Brain pericyte (primary cell): ENCODE measurements at places on chromosomes 4 and X.

DNA sequence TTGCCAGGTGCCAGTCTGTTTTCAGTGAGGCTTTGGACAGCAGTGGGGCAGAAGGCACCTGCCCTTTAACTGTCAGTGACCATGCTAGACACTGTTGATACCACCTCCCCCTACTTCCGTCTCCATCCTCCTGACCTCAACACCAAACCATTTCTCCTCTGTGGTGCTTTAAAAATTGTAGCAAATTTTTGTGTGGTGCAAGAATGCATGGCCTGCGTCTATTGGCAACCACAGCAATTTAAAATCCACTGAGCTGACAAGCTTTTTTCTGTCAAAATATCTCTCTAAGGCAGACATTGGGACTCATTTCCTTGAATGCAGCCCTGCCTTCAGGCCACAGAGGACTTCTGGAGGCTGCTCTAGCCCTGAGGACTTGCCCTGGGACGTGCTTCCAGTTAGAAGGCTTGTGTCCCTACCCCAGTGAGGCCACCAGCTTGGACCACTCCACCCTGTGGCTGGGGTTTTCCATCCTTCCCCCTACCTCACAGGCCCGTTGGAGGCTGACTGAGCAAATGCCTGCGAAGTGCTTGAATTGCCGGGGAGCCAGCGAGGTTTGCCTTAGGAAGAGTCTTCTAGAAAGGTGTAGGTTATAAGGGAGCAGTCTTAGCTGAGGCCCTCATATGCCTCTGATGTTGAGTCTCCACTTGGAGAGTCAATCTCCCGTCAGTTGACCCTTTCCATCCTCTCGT lies 6.9 kb downstream of the PRRG3 start:
- DNase-seq, result no peak

DNA sequence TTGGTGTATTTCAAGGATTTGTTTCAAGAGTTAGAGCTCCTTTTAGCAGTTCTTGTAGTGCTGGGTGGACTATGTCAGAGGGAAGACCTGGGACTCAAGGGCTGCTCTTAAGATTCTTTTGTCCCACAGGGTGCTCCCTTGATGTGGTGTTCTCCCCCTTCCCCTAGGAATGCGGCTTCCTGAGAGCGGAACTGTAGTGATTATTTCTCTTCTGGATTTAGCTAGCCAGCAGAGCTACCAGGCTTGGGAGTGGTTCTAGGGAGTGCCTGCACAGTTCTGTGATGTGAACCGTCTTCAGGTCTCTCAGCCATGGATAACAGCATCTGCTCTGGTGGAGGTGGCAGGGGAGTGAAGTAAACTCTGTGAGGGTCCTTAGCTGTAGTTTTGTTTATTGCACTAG lies 336.8 kb downstream of the FSTL5 start:
- DNase-seq, result no peak

GRCh38 chrX:54042609-54043021 lies 1.7 kb downstream of the PHF8 start:
- DNase-seq, result no peak

DNA sequence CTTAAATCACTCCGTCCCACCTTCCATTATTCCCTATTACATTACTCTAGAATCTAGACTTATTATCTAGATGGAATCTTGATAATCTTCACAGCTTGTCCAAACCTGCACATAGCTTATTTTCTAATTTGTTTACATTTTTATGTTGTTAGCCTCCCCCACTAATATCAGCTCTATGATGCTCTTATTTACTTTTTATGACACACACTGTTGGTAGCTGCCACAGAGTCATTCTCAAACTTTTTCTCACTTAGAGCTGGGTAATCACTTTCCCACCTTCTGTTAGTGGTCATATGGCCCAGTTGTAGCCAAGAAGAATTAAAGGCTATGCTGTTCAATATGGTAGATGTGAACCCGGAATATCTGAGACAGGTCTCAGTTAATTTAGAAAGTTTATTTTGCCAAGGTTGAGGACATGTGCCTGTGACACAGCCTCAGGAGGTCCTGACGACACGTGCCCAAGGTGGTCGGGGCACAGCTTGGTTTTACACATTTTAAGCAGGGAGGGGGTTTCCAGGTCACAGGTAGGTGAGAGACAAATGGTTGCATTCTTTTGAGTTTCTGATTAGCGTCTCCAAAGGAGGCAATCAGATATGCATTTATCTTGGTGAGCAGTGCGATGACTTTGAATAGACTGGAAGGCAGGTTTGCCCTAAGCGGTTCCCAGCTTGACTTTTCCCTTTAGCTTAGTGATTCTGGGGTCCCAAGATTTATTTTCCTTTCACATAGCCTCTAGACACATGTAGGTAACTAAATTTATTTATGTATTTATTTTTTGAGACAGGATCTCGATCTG lies 7.0 kb upstream of the ADGRA3 start:
- no peak for DNase-seq

DNA sequence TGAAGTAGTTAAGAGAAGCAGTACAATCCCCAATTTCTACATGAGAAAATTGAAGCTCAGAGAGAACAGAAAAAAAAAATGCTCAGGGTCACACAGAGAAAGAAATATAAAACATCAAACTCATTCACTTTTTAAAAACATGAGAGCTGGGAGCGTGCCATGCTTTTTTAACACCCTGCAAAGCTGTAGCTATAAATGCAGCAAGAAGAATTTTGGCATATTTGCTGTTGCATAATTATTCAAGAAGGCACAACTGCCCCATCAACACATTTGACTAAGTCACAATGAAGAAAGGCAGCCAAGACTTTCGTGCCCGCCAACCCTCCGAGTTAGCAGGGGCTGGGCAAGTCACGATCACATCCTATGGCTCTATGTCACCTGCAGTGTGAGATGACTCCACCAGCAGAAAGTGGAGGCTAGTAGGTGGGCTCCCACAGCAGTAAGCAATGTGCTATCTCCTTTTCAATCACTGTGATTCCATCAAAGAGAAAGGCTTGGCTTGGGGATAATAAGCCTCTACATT lies 214.8 kb downstream of the DHX15 start:
- no peak for DNase-seq

GRCh38 chr4:19971829-19972228 lies 279.9 kb upstream of the SLIT2 start:
- no peak for DNase-seq

DNA sequence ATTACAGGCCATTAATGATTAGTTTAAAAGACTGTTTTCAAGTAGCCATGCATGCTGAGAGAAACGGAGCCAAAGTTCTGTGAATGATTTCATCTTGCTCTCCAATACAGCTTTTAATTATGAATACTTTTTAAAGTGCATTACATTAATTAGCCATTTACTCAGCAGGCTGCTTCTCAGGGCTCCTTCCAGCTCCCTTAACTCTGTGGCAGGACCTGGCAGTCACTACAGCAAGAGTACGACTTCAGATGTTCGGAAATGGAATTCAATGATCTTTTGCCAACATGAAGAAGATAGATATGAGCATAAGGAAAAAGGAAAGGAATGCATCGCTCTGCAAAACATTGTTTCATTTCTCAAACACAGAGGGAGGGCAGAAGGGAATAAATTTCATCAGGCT lies 987.2 kb downstream of the PDHA2 start:
- no peak for DNase-seq

DNA sequence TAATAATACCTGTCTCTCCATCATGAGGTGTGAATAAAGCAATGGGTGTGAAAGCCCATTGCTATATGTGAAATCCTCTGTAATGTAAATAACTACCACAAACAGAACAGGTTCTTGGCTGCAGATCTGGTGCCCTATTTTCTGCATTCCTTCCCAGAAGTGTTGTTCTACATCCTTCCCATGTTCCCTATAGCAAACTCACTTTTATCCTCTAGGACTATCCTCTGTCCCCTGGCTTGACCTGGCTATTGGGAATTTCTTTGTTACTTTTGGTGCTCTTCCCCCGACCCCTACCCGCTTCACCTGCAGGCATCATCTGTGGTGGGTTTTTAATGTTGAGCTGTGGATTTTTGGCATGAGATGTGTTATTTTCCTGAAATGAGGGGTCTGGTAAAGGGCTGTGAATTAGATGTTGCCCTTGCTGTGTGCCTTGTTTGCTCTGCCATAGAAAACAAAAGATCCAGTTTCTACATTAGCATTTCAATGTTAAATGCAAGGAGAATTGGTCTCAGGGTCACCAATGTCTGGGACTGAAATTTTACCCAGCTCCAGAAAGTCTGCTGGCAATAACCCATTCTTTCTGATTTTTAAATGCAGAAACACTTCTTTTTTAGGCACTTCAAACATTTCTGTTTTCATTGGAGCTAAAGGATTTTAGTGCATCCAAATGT lies 13.6 kb upstream of the FREM3 start:
- DNase-seq, result no peak

GRCh38 chr4:67614186-67614585 lies 55.7 kb downstream of the STAP1 start:
- DNase-seq, result no peak

- no peak for DNase-seq
These were observed 5.7 kb upstream of the CPZ start for GRCh38 chr4:8586671-8587468.

GRCh38 chr4:114558446-114559020 lies 40.1 kb upstream of the UGT8 start:
- DNase-seq, result no peak

GRCh38 chrX:68714856-68715255 lies 67.4 kb downstream of the STARD8 start:
- no peak for DNase-seq

GRCh38 chr4:86481440-86481839 lies 112.7 kb upstream of the PTPN13 start:
- DNase-seq, result no peak

DNA sequence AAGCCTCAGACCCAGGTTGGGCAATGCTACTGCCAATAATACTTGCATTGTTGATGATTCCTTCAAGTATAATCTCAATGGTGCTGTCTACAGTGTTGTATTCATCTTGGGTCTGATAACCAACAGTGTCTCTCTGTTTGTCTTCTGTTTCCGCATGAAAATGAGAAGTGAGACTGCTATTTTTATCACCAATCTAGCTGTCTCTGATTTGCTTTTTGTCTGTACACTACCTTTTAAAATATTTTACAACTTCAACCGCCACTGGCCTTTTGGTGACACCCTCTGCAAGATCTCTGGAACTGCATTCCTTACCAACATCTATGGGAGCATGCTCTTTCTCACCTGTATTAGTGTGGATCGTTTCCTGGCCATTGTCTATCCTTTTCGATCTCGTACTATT lies 7.4 kb downstream of the LPAR4 start:
- no peak for DNase-seq

DNA sequence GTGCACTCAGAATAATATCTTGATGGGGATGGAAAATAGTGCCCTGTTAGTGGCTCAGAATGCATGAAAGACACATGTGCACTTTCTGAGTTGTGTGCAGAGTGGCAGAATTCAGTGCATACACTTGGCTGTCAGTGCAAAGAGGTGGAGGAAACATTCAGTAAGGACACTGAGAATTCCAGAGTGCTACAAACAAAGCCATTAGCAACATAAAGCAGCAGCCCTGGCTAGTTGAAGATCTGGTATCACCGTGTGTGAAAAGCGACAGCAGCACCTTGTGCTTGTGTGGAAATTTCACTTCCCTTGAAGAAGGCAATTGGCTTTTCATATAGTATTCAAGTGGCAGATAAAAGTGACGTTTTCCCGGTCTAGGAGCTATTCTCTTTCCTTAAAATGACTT lies 810.4 kb downstream of the TRIML1 start:
- DNase-seq, result no peak

GRCh38 chrX:112941209-112941837 lies 100.7 kb upstream of the AMOT start:
- no peak for DNase-seq
